ENCODE measurements at places on chromosomes 3 and 15.
A peak's percentile ranks its signal among the peaks of the same experiment; 100 is the strongest.

DNA sequence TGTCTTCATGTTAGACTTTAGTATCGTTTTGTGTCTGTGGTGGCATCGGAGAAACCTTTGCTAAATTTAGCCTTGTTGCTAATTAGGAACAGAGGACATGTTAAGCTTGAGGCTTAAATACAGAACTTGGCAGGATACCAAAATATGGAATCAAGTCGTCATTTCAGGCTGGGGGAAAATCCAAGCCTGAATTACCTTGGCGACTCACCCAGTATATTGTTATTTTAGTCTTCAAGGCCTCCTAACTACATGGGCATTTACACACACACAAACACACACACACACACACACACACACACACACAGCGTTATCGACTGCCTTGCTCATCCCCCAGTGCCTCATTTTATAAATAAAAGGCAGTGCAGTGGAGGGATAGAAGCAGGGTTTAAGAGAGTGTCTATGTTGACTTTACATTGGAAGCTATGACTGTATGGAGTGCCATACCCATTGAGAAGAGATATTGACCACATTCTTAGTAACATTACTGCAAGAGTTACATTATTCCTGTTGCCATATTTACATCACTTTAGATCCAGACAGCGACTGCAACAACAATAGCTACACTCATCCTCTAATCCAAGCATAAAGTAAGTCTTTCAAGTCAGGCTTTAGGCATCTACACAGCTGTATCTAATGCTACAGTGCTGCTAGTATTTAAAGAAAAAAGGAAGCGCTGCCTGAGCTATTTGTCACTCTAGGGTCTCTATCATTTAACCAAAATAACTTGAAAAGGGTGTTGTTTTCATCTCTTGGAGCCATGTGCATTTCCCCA lies 210.8 kb upstream of the SEMA6D start:
- DNase-seq = peak; percentile 38

DNA sequence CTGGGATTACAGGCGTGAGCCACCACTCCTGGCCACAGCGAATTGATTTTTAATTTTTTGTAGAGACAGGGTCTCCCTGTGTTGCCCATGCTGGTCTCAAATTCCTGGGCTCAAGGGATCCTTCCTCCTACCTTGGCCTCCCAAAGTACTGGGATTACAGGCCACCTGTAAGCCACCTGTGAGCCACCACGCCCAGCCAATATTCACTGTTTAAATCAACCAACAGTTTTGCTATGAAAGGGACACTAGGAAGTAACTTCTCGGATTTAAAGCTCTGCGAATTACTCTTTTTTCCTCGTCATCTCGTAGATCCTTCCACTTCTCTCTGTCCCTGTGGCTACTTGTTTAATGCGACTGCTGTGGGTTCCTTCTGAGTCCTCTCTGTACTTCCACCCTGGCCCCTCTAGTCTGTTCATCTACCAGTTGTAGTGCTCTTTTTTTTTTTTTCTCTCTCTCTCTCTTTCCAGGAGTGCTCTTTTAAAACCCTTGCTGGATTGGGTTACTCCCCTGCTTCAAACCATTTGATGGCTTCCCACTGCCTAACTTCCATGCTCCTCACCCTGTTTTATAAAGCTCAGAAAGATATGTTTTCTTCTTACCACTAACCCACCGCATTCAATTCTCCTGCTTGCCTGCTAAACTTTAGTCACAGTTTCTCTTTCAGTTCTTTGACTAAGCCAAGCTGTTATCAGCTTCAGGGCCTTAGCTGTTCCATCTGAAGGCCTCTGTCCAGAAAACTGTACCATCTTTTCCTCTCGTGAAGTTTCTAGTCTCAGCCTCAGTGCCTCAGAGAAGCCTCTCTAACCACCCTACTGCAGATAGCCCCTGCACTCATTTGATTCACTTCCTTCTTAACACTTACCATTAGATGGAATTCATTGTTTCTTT lies 12.4 kb downstream of the RTF1 start:
- no peak for DNase-seq

- DNase-seq = no peak
Observed at GRCh38 chr3:71489315-71489761, 94.2 kb downstream of the FOXP1 start.

- peak; percentile 98 for DNase-seq
Observed at GRCh38 chr15:40092256-40092978, 16.3 kb downstream of the BMF start.

DNA sequence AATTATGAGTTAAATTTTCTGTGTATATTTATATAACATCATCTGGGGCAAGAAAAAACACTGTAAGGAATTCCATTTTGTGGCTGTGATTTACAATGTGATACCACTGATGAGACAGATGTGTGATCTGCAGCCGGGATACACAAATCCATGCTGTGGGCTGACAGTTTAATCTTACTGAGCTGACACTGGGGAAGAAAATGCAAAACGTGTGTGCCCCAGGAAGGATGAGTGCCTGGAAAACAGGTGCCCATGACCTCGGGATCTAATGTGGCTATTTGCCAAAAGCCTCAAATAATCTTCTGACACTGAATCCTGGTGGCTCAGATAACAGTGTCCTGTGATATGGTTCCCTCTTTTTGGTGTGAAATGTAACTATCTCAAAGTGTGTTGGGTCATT lies 10.5 kb downstream of the MYRIP start:
- DNase-seq = no peak

GRCh38 chr3:127403795-127404194 lies 115.9 kb upstream of the PRR20G start:
- DNase-seq = no peak

- no peak for DNase-seq
Observed at GRCh38 chr3:184850201-184850600, 38.2 kb downstream of the VPS8 start.

- DNase-seq = peak; percentile 1
Observed at GRCh38 chr3:53518495-53518981, 24.1 kb downstream of the CACNA1D start.

GRCh38 chr15:60411774-60412425 lies 14.1 kb upstream of the ANXA2 start:
- peak; percentile 24 for DNase-seq

DNA sequence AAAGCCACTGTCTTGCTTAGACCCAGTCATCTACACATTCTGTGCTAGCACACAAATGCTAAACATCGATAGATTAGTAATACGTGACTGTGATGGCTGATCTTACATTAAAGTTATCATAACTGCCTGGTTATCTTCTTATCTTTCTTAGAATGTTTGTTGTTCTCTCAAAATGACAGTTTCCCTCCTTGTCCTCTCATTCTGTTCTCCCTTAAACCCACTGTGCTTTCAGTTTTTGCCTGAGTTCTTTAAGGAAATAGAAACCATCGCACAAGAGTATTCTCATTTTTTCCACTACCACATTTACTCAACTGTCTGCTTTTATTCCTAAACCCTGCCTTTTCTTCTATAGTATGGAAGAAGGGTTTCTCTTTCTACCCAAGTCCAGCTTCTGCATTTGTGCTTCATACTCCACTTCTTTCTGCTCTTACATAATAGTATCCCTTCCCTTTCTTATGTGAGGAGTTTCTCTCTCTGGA lies 17.1 kb downstream of the STX19 start:
- no peak for DNase-seq

DNA sequence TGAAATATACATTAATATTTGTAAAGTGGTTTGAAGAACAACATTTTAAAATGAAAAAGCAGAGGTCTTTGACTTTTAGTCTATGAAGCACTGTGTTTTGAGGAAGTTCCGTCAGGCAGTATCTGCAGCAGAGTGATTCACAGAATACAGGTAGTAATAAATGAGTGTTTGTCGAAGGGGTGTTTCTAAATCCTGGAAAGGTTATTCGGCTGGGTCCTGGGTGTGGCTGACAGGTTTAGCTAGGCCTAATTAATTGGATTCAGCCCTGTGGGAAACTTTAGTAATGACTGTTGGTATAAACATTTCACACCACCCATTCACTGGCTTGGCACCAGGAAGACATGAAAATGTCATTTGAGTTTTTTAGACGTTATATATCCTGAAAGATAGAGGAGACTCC lies 51.3 kb downstream of the TIPARP start:
- DNase-seq = no peak

DNA sequence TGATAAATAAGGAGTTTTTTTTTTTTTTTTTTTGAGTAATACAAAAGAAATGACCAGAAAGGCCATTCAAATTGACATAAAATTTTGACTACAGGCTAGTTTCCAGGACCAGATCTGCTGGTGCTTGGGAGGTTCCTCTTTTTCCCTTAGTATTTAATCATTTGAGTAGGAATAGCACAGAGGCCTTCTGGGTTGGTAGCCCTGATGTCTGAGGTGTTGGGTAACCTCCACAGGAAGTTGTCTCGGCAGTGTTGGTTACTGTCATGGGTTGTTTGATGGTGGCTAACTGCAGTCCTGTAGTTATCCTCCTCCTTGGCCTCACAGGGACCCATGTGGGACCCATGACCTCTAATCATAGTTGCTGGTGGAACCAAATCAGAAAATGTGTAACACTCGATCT lies 91.1 kb downstream of the USP13 start:
- DNase-seq = no peak

- no peak for DNase-seq
Observed at GRCh38 chr3:45597581-45597980, 3.0 kb downstream of the LIMD1 start.

DNA sequence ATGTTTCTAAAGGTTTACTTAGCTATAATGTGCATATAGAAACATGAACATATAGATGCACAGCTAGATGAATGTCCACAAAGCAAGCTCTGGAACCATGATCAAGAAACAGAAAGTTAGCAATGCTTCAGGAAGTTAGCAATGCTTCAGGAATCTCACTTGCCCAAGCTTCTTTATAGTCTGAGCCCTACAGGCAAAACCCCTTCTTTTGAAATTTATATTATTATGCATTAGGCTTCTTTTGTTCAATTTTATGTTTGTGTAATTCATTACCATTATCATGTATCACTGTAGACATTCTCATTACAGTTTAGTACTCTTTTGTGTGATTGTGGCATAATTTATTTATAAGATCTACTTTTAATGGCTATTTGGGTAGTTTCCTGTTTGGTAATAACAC lies 286.4 kb upstream of the BCHE start:
- DNase-seq = no peak

Measured in AG10803 (cell line).